Putamen (tissue), 1 donor: ENCODE measurements at places on chromosomes 6 and 20.

- DNase-seq = no peak
Observed at GRCh38 chr6:76885861-76886301, 577.4 kb downstream of the HTR1B start.

GRCh38 chr6:67121115-67121514 is 1414.1 kb upstream of the EYS start:
- DNase-seq = no peak

GRCh38 chr20:43433250-43433854 is 24.3 kb upstream of the SRSF6 start:
- no peak for DNase-seq

DNA sequence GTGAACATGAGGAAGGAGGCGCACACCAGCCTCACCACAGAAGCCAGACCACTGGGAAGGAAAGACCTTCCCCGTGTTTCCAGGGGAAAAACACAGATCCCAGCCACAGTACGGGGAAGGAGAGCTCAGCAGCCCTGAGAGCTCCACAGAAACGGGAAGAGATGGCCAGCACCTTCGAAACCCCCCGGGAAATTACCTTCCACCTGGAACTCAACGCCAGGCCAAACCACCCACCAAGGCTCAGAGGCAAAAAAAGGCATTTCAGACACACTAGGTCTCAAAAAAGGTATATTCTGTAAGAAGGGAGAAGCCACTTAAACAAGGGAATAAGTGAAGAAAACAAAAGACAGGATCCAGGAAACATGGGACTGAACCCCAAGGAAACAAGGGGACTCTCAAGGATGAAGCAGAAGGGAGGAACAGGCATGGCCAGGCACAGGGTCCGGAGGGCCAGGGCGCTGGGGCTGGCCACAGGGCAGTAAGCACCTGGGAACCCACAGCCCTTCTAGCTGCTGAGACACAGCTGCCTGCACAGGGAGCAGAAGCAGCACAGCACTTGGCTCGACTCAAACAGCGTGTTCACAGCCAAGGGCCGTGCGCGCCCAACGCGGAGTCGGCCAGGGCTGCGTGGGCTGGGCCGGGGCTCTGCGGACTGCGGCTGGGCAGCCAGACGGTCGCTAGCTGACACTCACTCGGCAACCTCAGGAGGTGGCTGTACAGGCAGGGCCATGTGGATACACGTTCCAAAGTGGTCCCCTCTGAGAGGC is 44.6 kb downstream of the TAF4 start:
- DNase-seq = peak; percentile 10

GRCh38 chr20:24836661-24837299 is 112.3 kb upstream of the CST7 start:
- no peak for DNase-seq

GRCh38 chr6:5783584-5784089 is 223.1 kb downstream of the NRN1 start:
- no peak for DNase-seq

GRCh38 chr6:105892577-105893262 is 193.4 kb upstream of the PRDM1 start:
- no peak for DNase-seq

- no peak for DNase-seq
Observed at GRCh38 chr20:15342991-15343523, 1005.6 kb upstream of the FLRT3 start.

- no peak for DNase-seq
Observed at GRCh38 chr6:141677598-141678211, 455.0 kb upstream of the GJE1 start.

DNA sequence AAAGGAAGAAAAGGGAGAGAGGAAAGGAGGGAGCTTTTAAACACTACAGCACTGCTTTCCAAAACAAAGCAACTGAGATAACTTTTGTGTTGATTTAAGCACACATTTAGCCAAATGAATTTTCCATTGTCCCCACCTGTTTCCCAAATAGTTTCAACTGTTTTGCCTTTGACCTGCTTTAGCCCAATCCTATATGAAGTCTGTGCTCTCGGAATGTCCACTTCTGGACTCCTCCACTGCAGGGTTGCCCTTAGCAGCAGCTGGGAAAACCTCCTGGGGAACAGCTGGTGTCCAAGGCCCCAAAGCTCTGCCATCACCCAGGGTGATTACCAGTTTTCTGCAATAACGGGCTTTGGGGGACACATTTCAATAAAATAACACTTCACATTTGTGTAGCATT is 44.9 kb upstream of the PKHD1 start:
- no peak for DNase-seq

DNA sequence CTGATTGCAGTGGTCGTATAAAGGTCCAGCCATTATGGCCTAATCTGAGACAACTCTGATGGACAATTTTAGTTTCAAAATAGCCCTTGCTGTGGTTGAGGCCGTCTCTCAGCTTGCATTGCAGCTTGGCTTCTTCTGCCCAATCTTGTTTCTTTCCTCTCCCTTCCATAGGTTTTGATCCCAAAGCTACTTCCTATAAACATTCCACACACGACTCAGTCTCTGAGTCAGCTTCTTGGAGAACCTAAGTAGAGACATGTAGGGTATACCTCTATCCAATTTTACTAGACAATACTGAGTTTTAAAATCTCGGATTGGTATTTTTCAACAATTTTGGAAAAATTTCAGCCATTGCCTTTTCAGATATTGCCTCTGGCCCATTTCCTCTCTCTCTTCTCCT is 13.4 kb downstream of the IYD start:
- no peak for DNase-seq

DNA sequence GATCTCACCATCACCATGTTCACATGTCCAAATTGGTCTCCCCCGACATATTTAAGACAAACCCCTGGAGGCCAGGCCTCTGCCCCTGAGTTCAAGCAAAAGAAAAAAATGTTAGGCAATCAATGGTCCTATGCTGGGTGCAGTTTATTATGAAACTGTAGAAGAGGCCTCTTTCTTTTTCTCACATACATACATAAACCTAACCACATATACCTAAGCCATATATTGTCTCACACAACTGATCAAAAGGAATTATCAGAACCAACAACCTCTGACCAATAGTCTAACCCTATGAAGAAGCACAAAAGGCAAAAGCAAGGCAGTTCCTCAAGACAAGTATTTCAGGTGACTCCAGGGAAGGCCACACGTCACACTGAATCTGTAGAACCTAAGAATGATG is 49.9 kb downstream of the ILRUN start:
- DNase-seq = no peak

DNA sequence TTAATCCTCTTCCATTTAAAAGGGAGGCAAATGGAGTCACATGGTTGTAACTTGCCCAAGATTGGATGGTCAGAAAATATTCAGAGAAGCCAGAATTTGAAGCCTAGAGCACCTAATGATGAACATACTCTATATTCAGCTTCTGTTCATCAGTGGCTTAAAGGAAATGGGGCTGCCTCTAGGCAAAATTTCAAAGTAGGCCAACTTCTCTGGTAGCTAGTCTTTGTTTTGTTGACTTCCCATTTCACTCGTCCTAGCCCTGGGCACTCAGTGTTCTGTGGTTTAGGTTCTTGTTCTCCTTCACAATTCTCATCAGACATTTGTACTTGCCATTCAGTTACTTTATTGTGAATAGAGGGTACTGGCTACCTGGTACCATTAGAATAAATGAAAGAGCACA is 13.2 kb downstream of the MAP3K7 start:
- DNase-seq = no peak

- DNase-seq = no peak
Observed at GRCh38 chr6:35492974-35493284, 4.0 kb downstream of the TEAD3 start.

DNA sequence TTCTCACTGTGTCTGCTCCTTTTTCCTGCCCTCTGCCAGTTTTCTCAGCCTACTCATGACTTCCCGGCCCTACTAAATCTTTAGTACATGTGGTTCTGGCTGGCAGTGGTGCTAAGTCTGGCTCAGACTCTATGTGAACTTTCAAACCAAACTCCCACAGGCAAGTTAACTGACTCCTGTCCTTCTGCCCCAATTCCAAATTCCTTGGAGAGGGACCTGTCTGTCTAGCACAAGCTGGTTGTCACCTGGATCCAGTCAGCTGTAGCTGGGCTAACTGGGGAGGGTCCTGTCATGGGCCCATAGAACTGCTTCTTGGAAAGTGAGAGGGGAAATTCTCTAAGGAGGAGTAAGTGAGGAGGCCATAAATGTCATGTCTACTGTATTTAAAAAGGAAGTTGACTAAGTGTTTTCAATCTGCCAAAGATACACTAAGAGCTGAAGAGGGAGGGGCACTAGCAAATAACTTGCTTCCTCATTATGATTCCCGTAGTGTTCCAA is 240.1 kb downstream of the KCNQ5 start:
- DNase-seq = no peak

GRCh38 chr6:46734867-46735719 is at the start of gene PLA2G7:
TSS of gene PLA2G7 (minus strand) at chr6:46735375. CDS start at chr6:46722891, 12,484 bp downstream.
- DNase-seq = peak; percentile 13

GRCh38 chr6:169556758-169557548 is 144.9 kb downstream of the WDR27 start:
- DNase-seq = no peak

DNA sequence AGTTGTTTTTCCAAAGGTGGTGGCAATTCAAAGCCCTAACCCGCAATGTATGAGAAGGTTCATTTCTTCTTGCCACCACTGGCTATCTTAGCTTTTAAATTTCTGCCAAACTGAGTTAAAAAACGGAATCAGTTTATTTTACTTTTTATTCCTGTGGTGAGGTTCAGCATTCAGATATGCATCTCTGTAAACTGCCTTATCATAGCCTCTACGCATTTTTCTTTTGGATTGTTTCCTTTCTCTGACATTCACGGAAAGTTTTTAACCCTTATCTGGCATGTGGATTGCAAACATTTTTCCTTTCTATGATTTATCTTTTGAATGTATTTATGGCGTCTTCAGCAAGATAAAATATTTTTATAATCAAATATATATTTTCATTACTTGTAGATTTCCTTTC is 37.7 kb downstream of the AK9 start:
- DNase-seq = no peak

- peak; percentile 71 for DNase-seq
Observed at GRCh38 chr20:59087829-59088433, 45.3 kb upstream of the PRELID3B start.

DNA sequence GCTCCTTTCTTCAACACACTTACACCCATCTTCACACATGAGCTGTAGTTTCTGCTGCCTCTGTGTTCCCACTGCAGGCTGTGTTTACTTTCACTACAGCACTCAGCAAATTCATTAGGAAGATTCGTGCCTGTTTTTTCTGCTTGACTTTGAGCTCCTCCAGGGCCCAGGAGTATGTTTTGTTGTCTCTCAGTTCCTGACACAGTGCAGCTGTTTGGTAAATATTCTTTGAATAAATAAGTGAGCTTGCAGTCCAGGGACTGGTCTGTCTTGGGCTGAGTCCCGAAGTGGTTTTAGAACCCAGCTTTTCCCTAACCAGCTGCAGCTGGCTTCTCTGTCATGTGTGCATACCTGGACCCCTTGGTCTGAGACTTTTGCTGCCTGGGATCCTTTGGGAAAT is 46.6 kb upstream of the CCN6 start:
- no peak for DNase-seq

- DNase-seq = no peak
Observed at GRCh38 chr20:17531665-17532025, 466 bp upstream of the BFSP1 start.

- DNase-seq = no peak
Observed at GRCh38 chr20:50215926-50216325, 25.3 kb downstream of the CEBPB start.
